NCI-H1930 (cell line): ENCODE measurements at places on chromosomes 6 and 20.

DNA sequence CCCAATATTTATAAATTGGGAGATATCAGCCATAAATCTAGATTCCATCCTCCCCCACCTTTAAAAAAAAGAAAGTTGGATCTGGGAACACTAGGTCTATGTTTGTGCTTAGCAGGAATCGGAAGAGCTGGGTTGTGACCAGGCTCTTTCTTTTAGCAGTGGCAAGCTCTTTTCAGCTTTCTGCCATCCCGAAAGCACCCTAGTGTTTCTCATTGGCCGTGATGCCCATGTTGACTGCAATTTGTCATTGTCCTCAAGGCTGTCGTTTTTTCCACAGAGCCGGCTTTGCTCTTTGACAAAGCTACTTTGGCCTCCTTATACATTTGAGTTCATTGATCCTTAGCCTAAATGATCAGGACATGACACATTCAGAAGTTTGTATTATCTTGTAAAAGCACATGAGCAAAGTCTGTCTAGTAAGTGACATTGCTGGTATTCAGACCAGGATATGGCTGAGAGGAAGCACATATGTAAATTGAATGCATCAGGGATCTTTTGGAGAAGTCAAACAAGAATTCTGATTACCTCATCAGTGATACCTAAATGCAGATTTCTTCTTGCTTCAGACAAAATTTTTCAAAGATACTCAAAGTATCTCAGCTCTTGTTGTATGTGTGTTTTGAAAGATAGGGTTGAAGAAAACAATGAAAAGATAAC lies 50.1 kb downstream of the CARMIL1 start:
- DNase-seq, result no peak

DNA sequence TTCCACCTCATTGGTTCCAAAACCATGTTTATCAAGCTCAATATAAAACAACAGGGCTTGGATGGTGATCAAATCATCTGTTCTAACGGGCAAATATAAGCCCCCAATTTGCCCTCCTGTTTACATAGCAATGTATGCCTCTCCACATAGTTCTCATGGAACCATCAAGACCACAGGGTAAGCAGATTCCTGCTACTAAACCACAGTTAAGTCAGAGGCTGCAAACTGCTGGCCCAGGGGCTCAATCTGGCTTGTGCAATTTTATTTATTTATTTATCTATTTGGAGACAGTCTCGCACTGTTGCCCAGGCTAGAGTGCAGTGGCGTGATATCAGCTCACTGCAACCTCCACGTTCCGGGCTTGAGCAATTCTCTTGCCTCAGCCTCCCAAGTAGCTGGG lies 18.9 kb upstream of the MTHFD1L start:
- no peak for DNase-seq

DNA sequence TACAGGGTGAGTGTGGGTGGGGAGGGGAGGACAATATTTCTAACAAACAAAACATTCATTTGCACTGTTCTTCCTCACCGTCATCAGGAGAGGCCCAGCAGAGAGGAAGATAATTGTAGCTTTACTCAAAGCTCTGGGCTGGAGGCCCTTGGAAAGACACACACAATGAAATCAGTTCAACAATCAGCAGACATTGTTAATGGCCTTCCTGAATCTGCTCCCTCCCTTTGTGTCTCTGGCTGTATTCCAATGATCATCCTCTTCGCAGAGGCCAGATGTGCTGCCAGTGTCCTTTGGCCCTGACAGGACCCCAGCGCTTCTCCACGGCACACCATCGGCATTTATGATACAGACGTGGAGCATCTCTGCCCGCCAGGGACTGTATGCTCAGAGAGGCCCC lies 44.6 kb upstream of the LRFN2 start:
- DNase-seq, result no peak

GRCh38 chr6:27684264-27685211 lies 211.6 kb upstream of the ZNF184 start:
- peak; percentile 63 for DNase-seq
